Stimulated activated CD8-positive, alpha-beta memory T cell treated with anti-CD3 and anti-CD28 coated beads, Interleukin-15, amount 100 ng/mL, for 24 hours (primary cell): ENCODE measurements at places on chromosomes 5 and 9.
A peak's percentile ranks its signal among the peaks of the same experiment; 100 is the strongest.

- DNase-seq, result peak; percentile 29
Observed at GRCh38 chr5:431001-431710, 11.8 kb upstream of the EXOC3 start.

GRCh38 chr5:44390351-44390750, 1.1 kb upstream of the FGF10 start:
- no peak for DNase-seq

DNA sequence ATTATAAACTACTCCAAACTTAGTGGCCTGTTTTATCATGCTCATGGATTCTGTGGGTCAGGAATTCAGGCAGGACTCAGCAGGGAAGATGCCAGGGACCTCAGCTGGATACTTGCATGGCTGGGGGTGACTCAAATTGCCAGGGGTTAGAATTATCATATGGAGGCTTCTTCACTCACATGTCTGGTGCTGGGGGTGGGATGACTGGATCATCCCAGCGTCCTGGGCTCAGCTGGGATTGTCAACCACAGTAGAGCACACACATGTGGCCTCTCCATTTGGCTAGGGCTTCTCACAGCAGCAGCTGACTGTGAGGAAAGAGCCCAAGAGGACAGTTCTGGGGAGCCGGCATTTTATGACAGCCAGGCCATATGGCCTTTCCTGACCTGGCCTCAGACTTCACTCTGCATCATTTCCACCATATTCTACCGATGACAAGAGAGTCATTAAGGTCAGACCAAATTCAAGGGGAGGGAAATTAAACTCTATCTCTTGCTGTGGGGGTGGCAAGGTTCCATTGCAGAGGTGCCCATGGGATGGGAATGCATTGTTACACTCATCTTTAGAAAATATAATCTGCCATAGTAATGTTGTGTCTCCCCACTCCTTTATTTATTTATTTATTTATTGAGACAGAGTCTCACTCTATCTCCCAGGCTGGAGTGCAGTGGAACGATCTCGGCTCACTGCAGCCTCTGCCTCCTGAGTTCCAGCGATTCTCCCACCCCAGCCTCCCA, 5.2 kb upstream of the GRK6 start:
- DNase-seq, result no peak

DNA sequence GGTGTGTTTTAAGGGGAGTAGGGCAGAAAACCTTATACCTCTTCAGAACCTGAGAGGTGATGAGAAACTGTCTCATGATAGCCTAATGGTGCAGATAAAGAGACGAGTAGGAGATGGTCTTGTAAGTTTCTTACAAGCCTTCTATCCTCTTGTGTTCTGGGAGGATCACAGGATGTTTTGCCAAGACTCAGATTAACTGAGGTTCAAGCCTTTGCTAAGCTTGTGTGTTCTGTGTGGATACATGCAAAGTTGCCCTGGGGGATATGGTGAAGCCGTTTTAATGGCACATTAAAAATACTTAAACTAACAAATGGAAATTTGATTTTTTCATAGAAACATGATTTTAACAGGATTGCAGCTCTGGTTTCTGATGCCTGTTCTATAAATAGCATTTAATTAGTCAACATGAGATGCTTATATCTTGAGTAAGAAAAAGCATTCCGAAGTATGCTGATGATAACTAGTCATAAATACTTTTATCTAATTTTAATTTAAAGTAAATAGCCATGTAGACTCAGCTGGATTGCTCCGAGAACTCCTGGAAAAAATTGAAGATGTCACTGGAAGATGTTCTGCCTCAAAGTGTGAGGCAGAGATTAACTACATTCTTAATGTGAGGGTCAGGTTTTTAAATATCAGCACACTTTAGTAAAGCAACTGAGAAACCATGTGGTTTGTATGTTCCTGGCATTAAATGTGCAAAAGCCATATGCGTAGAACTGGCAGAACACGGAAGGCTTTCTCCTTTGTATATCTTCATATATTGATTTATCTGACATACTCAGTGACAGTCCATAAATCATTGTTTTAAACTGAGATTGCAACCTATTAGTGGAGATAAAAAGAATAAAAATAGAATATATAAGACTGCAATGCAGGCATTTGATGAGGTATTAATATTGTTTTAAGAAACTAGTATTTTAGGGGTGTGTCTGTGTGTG, 53.7 kb downstream of the IPO11 start:
- DNase-seq, result no peak

- no peak for DNase-seq
Observed at GRCh38 chr5:25095261-25095660, 450.5 kb upstream of the CDH10 start.

GRCh38 chr9:27634879-27635278, 61.6 kb upstream of the C9orf72 start:
- DNase-seq, result no peak

DNA sequence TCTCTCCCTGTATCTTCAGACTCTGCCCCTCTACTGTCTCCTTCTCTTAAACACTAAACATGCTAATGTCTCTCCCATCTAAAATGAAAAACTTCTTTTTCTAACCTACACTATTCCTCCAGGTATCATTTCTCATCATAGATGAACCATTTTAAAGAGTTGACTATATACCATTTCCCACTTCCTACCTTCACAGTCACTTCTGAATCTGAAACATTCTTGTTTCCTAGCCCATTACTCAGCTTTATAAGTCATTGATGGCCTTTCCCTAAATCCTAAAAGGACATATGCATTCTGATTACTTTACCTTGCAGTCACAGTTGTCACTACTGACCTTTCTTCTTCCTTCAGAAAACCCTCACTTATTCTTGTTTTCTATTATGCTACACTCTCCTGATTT, 118.2 kb downstream of the SSBP2 start:
- no peak for DNase-seq

GRCh38 chr9:85898332-85898731, 42.6 kb upstream of the NAA35 start:
- no peak for DNase-seq

DNA sequence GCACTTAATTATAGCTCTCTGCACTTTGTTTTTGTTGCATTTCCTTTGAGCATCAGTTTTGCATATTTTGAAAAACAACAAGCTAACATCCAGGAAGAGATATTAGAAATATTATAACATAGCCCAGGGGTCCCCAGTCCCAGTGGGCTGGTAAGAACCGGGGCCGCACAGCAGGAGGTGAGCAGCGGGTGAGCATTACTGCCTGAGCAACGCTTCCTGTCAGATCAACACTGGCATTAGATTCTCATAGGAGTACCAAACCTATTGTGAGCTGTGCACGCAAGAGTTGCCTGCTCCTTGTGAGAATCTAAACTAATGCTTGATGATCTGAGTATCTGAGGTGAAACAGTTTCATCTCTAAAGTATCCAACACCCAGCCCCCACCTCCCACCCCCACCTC, 675.9 kb upstream of the ZNF608 start:
- no peak for DNase-seq

DNA sequence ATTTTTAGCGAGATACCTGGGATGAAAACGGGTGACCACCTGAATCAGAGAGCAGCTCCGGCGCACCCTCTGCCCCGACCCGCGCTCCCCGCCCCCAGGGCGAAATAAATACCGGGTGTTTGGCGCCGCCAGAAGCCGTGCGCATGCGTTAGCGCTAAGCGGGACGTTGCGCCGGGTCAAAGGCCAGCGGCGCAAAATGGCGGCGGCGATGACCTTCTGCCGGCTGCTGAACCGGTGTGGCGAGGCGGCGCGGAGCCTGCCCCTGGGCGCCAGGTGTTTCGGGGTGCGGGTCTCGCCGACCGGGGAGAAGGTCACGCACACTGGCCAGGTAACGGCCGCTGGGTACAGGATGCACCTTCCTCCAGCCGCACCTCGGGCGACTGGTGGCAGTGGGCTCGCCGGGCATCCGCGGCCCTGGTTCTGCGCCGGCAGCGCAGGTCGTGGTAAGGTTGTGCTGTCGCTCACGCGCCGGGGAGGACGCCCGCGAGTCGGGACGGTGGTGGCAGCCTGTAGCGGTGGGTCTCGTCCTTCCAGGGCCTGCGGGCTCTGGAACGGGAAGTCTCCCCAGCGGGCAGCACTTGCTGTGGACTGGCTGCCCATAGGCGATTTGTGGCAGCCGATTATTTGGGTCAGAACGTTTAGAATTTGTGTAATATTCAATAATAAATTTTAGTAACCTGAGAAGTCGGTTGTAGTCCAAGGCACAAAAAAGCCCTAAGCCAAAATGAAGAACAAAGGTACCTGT, at the start of gene NDUFS6:
TSS of gene NDUFS6 (plus strand) at position 186 of the 745 bp plus-strand sequence. CDS start at position 197, 11 bp downstream.
- peak; percentile 66 for DNase-seq

DNA sequence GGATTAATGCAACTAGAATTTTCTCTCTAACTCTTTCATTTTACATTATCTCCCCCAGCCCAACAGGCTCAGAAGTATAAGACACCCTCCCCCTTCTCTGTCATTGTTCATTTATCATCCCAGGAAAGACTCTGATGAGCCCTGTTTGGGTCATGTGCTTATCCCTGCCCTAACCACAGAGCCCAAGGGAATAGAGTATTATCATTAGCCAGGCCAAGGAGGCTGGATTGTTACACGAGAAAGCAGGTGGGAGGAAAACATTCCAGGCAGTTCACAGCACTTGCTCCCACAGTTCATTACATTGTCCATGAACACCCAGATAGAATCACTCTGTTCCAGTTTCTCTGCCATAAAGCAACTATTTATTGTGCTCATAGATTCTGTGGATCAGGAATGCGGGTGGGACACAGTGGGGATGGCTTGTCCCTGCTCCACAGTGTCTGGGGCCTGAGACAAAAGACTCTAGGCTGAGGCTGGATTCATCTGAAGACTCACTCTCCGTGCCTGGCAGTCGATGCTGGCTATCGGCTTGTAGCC, 59.5 kb upstream of the TMEM215 start:
- DNase-seq, result no peak

GRCh38 chr9:87606841-87607521, 109.3 kb downstream of the DAPK1 start:
- no peak for DNase-seq

- no peak for DNase-seq
Observed at GRCh38 chr5:139762615-139763170, 32.9 kb upstream of the PSD2 start.

DNA sequence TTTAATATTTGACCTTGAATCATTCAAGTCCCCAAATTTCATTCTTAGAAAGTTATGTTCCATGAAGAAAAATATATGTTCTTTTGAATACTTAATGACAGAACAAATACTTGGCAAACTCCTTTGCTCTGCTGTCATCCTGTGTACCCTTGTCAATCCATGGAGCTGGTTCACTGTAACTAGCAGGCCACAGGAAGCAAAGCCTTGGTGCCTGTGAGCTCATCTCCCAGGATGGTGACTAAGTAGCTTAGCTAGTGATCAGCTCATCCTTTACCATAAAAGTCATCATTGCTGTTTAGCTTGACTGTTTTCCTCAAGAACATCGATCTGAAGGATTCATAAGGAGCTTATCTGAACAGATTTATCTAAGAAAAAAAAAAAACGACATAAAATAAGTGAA, 65.4 kb downstream of the WDR41 start:
- no peak for DNase-seq

- DNase-seq, result no peak
Observed at GRCh38 chr5:143130613-143131305, 272.7 kb downstream of the NR3C1 start.

GRCh38 chr9:22142671-22143070, 133.6 kb upstream of the CDKN2B start:
- no peak for DNase-seq

GRCh38 chr9:120608421-120608820, 28.5 kb upstream of the CDK5RAP2 start:
- no peak for DNase-seq

DNA sequence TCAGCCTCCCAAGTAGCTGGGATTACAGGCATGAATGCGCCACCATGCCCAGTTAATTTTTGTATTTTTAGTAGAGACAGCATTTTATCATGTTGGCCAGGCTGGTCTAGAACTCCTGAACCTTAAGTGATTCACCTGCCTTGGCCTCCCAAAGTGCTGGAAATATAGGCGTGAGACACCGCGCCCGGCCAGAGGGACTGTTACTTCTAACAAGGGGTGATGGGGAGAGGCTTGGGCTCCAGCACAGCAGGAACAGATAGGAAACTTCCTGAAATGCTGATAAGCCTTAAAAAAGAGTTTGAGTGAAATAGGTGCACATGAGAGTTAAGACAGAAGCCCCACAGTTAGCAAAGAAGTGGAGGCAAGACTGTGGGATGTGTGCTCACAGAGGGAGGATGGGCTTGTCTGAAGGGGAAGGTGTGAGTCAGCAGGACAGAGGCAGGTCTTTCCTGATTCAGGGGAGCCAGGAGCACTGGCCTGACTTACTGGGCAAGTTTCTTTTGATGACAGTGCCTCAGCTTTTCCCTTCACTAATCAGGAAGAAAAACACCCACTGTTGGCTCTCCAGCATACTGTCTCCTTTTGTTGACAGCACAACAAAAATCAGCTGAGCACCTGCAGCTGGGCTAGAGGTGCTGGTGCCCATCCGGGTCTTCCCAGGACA, 68.4 kb downstream of the RAD23B start:
- DNase-seq, result no peak

GRCh38 chr5:133366438-133366837, 245.9 kb downstream of the FSTL4 start:
- DNase-seq, result no peak
